BE2C (cell line): ENCODE measurements at places on chromosomes 13 and 19.

DNA sequence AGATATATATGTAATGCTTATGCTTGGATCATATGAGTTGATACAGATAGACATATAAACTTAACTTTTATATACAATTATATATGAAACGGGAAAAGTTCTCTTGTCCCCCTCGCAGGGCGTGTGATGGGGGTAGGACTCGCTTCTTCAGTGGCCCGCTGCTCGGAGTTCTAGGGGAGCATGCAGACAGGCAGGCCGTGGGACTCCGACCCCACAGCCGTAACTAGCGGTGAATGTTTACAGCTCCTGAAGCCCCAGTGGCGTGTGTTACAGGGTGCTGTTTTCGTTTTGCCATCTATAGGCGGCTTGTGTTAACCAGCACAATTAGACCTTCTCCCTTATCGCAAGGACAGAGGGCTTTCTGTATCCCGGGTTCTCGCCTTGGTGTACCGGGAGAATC is 1899.8 kb downstream of the PCDH9 start:
- no peak for DNase-seq

DNA sequence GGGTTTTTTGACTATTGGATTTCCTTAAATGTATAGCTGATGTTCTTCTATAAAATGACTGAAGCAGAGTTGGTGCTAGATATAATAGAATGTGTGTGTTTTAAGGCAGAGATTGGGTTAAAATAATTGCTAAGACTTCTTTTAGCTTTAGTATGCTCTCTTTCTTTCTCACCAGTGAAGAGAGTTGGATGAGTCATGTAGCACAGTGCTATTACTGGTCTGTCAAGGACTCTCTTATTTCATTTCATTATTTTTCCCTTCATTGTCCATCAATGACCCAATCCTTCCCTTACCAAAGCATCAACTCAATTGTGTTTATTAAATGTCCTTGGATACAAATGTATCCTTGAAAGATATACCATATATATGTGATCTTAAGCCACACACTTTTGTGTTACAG is 268.9 kb downstream of the IRS2 start:
- DNase-seq = no peak

GRCh38 chr13:107736731-107737130 is 478.6 kb downstream of the LIG4 start:
- DNase-seq = no peak

DNA sequence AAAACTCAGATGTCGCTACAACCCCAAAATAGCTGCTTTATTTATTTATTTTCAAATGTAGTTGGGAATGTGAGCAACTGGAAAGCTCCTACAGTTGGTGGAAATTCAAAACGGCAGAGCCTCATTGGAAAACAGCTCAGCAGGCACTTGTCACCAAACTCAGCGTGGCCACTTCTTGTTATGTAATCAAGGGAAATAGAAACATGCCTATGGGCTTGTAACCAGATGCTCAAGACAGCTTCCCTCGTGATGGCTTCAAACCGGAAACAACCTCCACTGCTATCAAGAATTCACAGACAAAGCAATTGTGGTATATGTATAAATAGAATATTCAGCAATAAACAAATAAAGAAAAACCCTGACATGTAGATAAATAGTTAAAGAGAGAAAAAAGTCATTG is 627.8 kb upstream of the SLC10A2 start:
- peak; percentile 40 for DNase-seq

DNA sequence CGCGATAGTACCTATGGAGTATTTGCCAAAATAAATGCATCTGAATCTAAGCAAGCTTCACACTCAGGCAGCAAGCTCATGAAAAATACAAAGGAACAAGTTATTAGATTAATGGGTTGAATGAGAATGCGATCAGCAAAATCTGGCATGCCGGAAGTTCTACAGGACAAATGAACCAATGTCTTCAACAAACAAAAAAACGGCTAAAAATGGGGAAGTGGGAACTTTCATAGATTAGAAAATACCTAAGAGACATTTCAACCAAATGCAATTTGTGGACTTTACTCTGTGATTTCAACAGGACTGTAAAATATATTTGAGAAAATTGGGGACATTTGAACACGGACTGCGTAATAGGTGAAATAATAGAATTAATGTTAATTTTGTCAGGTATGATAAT is 22.4 kb upstream of the RNASEH2B start:
- DNase-seq = no peak

DNA sequence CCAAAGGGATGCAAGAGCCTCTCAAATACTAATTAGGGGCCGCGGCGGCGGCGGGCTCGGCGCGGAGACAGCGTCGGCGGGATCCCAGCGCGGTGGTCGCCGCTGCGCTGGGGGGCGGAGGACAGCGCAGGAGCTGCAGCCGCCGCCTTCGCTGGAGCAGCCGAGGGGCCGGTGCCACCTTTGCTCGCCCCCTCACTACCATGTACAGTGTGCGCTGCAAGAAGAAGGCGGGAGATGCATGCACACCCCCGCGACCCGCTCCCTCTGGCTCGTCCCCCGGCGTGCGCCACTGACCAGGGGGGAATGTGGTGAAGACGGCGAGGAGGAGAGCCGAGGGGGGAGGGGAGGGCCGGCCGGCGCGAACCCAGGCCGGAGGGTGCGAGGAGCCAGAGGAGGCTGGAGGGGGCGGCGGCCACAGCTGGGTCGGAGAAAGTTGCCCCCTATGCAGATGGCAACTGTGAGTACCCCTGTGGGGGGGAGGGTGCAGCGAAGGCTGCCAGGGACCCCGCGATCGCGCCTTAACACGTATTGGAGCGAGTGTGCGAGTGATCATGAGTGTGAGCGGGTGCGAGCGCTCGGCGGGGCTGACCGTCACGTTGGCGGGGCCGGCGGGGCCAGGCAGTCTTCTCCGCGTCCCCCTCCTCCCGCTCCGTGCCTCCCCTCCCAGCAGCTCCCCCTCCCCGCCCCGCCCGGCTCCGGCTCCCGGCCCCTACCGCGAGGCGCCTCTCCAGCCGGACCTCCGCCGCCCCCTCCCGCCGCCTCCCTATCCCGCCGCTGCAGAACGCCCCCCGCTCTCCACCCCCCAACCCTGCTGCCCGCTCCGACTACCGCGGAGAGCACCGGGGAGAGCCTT is 808 bp downstream of the SLITRK5 start:
- DNase-seq = peak; percentile 59

DNA sequence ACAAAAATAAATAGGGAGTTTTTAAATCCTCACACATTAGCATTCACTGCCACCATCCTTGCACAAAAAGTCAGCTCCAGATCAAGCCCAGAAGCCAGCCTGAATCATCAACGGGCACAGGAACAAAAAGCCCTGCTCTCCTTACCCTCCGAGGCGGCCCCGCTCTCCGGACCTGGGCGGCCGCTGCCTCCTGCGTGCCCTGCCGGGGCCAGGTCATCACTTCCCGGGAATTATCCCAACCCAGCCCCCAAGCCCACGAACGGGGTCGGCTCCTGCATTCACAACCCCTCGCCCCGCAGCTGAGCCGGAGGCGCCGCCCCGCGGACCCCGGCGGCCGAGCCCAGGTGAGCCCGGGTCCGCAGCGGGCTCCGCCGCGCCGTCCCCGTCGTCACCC is 754 bp downstream of the DNAJB1 start:
- no peak for DNase-seq

GRCh38 chr19:2389594-2389993 is 29.5 kb downstream of the TMPRSS9 start:
- DNase-seq = no peak

DNA sequence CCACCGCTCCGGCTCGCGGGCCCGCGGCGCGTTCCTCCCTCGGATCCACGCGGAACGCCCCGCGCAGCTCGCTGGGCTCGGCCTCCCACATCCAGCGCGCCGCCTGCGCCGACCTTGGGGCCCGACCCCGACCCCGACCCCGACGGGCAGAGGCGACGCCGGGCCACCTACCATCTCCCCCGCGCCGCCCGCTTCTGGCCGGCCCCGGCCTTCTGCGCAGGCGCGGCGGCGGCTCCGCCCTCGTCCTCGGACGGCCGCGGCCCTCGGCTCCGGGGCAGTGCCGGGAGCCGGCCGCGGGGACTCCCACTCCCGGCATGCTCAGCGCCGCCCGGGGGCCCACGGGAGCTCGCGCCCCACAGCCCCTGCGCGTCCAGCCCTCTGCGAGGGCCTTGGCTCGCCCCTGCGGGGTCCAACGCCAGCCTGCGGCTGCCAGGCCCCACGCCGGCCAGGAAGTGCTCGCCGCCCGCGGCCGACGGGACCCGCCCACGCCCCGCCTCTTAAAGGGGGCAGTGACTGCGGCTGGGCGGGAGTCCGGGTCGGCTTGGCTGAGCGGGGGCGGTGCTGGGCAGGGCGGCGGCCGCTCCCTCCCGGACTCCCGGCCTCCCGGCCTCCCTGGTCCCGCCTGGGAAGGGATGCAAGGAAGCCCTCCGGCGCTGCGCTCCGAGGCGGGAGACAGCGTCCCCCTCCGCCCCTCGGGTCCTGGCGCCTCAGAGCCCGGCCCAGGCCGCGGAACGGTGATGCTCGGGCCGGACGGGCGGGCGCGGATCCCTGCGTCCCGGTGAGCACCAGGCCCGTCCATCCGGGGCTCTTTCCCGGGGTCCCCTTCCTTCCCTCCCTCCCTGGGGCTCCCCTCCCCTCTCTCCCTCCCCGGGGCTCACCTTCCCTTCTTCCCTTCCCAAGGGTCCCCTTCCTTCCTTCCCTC is at the start of gene DCUN1D2:
Gene DCUN1D2 (minus strand): TSS at position 216 of the 922 bp plus-strand sequence. CDS start 42 bp downstream, at position 174.
- peak; percentile 96 for DNase-seq

DNA sequence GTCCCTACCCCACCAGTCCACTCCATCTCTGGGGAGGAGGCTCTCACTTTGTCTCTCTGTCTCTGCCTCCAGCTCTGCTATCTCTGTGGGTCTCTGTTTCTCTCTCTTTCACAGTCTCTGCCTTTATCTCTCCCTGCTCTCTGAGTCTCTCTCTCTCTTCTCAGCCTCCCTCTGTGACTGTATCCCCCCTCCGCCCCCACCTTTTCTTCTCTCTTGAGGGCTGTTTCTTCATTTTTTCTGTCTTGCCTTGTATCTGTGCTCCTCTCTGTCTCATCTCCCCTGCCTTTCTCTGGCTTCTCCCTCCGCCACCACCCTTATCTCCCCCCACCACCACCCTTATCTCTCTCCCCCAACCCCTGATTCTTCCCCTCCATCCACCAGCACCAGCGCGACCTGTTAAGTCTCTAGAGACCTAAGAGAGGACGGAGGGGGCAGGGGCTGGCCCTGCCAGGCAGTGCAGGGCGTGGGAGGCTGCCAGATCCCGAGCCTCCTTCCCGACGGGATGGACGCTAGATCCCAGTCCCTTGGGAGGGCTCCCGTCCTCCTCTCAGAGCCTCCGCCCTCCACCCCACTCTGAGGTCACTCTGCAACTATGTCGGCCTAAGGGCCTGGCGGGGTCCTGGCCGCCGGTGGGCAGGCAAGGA is 1.0 kb downstream of the AXL start:
- DNase-seq = peak; percentile 38

- no peak for DNase-seq
Observed at GRCh38 chr19:17909003-17909732, 23.6 kb upstream of the CCDC124 start.

GRCh38 chr19:40663695-40664692 is 26.5 kb downstream of the NUMBL start:
- peak; percentile 44 for DNase-seq

DNA sequence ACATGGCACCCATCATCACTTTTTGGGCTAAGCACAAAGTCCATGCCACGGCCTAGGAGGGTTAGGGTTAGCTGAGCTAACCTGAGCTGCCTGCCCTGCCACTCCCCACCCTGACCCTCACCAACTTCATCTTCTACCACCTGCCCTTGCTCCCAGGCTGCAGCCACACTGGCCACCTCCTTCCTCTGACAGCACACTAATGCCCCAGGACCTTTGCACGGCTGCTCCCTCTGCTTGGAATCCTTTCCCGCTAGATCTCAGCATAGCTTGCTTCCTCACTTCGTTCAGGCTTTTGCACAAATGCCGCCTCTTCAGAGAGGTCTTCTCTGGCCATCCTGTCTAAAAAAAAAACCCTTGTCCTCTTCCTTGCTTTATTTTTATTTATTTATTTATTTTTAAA is 13.2 kb downstream of the SHANK1 start:
- DNase-seq = no peak

GRCh38 chr19:34448191-34448590 is 20.0 kb downstream of the UBA2 start:
- DNase-seq = no peak

GRCh38 chr19:29969891-29970290 is 27.9 kb downstream of the URI1 start:
- no peak for DNase-seq

DNA sequence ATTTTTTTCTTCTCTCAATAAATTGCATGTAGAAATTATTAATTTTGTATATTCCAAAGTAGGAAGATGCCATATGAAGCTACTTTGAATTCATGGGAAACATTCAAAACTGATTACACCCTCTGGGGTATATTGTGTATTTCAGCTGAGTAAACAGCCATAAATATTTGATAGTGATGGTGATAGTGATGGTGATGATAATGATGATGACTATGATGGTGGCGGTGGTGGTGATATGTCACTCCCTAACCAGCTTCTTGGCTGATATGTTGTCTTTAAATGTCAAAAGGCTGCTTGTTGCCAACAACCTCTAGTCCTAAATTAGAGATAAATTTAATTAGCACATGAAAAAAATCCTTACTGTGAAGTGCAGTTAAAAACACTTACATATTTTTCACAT is 102.0 kb downstream of the LRCH1 start:
- DNase-seq = no peak

DNA sequence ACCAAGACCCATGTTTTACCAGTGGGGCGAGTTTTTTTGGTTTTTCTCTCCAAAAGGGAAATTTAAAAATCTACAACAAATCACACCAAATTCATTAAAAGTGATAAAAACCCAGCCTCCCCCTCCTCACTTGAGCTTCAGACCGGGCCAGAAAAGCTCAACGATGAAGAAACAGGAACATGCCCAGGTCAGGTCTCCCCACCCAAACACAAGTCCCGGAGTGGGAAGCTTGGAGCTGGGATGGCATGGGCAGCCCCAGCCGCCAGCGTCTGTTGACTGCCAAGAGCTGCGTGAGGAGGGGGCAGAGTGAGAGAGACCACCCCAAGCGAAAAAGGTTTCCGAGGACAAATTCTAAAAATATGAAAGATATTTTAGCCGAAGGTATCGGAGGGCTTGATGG is 3.7 kb downstream of the RNU6-9 start:
- DNase-seq = no peak

DNA sequence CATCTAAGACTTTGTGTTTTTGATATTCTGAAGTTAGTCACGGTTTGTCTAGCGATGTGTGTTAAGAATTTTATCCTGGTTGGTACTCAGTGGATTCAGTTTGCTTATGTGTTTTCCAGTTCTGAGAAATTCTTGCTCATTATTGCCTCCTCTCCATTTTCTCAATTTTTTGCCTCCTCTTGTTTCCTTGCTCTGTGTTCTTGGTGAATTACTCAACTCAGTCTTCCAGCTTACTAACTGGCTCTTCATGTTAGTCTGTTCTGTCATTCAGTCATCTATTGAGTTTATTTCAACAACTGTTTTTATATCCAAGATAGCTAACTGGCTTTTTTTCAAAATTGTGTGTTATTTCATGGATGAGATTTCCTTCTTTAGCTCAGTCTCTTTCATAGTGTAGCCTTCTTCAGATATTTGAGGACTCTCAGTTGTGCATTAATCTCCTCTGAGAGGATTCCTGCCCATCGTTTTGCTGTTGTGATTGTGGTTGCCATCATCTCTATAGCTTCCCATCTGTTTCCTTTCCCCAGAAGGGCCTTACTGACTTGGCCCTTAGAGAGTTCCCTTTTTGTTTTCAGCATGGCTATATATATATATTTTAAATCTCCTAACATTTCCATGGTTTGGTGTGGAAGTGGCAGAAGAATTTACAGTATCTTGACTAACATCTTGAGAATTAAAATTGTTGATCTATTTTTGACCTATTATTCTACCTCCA is 6.2 kb downstream of the SETDB2 start:
- DNase-seq = no peak
